ENCODE measurements at places on chromosomes 11 and 22.

DNA sequence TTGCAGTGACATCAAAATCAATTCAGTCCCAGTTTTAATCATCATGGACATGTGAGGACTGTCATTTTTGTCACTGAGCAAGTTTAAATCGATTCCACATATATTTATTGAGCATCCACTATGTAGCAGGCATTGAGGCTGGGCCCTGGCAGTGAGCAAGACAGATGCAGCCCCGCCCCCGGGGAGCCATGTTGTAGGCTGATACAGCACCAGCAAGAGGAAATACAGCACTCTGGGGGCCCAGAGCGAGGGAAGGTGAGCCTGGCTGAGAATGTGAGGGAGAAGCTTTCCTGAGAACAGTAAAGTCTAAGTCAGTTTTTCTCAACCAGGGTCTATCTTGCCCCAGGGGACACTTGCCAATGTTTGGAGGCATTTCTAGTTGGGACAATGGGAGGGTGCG lies 108.6 kb upstream of the ASPHD2 start:
- DNase-seq = no peak

DNA sequence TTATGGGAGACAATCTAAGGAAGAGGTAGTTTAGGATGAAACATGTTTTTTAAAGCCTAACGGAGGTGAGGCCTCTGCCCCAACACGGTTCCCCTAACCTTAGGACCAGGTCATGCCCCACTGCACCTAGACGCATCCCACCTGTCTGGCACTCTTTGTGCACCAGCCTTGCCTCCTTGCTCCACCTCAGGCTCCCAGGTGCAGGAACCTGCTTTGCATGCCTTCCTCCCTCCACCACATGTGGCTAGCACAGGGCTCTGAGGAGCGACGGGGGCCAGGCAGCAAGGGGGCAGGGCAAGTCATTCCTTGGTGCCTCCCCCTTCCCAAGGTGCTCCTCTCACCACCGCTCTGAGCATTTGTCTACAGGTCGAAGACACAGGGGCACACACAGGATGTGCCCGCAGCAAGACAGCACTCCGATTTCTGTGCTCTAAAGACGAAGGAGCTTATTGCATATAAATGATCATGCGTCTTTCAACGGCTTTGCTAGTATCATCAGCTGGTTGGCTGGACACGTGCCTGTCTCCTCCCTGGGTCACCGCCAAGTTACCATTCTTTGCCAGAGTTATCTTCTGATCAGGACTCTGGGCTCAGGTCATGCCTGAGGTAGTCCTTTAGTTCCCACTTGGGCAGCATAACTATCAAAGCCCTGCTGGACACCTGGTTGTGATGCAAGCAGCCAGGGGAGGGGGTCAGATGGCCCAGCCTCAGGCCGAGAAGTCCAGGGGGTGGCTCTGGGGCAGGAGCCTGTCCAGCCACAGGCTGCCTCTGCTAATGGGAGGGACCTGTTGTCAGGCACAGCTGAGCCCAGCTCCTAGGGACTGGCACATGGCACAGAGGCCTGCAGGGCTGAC lies 172.0 kb upstream of the NTM start:
- no peak for DNase-seq

DNA sequence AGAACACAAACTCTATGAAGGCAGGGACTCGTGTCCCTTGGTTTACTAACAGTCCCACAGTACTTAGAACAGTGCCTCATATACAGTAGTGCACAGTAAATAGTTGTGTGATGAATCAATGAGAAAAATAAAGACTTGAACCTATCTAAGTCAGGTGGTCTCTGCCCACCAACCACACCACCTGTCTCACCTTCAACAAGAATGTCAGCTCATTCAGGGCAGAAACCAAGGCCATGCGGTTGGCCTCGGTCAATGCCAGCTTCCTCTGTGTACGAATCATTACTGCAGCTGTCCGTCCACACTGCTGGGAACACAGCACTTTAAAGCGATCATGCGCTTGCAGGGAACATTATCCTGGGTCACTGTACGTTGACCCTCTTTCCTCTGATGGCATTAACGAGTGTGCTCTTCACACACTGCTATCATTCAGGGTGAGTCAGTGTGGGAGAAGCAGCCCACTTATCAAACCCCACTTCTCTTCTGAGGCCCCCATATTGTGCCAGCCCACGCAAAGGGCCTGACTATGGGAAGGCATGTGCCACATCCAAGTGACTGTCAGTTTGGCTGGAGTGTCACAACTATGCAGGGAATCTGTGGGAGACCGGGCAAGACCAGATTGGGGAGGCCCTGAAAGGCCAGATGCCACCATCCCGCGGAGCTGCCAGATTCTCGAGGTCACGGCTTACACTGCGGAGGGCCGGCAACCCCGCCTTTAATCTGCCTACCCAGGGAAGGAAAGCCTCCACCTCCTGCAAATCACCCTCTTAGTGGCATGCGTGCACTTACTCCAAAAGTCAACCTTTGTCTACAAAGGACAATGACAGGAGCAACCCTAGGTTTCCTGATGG lies 36.1 kb downstream of the LARGE1 start:
- no peak for DNase-seq

DNA sequence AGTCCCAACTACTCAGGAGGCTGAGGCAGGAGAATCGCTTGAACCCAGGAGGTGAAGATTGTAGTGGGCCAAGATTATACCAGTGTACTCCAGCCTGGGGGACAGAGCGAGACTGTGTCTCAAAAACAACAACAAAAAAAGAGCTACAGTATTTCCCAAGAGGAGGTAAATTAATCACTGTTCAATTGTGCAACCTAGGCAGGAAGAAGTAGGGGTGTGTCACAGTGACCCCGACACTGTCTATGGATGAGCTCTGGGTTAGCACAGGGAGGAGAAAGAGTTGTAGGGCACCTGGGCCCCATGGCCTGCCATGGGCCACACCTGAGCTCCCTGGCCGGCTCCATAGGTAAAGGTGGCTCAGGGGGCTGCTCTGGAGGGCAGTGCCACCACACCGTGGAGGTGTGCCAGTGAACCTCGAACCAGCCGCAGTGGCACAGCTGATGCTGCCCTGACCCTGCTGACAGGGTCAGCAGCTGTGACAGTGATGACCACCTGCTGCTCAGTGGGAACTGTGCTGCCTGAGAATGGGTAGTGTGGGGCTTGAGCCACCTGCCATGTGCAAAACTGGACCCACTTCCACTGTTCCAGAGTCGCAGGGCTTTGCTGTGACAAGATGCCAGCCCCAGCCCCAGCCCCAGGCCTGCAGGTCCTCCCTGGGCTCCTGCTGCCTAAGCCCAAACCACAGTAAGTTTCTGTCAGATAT lies 84.0 kb upstream of the PITPNB start:
- no peak for DNase-seq

DNA sequence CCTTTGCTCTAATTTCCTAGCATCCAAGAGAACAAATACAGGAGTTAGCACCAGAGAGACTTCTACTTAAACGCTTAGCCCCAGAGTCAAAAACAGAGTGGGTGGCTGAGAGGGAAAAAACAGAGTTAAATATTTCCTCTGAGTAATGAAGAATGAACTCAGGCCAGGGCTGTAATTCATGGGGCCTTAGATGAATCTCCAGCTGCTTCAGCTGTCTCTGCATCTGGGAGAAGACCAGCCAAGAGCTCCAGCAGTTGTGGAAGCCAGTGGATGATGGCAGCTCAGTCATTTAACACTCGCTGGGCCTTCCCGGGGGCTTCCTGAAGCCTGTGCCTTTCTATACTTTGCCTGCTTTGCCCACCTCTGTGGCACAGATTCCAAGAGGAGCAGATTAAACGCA lies 5.7 kb upstream of the ADAMTS15 start:
- no peak for DNase-seq

DNA sequence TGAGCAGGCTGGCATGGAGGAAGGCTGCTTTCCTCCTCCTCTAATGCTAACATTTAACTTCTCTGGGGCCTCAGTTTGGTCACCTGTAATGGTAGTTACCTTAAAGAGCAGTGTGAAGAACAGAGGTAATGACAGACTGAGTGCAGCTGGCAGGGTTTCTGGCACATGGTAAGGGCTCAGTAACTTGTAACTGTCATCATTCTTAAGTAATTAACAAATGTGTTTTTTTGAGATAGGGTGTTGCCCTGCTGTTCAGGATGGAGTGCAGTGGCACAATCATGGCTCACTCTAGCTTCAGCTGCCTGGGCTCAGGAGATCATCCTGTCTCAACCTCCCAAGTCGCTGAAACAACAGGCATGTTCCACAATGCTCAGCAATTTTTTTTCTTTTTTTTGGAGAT lies 242.0 kb upstream of the SYN3 start:
- no peak for DNase-seq
